ENCODE measurements at places on chromosomes 16 and 17.
A peak's percentile ranks its signal among the peaks of the same experiment; 100 is the strongest.

GRCh38 chr17:38897176-38897575 is 27.3 kb downstream of the LASP1 start:
- DNase-seq = peak; percentile 24

DNA sequence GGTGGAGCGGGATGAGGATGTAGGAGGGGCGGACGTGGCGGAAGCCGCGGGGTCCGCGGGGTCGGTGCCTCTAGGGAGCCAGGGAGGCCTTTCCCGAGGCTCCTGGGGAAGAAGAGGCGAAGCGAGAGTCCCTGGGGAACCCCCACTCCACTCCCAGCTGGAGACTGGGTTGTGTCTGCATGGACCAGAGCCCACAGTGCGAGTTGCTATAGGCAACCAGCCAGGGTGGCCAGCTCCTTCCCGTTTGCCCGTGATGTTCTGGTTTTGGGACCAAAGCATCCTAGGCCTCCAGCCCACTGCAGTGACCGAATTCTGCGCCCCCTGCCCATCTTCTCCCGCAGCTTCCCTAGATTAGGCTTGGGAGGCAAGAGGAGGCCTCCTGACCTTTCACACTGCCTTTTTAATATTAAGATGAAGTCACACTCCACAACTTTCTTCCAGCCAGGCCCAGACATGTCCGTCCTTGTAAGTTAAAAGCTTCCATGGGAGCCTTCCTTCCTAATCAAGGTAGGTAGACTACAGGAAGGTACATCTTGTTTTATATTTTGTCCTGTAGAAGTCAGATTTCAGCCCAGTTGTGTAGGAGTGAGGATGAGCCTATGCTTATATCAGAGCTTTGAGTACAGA is 469 bp downstream of the AMZ2 start:
- DNase-seq = peak; percentile 66

DNA sequence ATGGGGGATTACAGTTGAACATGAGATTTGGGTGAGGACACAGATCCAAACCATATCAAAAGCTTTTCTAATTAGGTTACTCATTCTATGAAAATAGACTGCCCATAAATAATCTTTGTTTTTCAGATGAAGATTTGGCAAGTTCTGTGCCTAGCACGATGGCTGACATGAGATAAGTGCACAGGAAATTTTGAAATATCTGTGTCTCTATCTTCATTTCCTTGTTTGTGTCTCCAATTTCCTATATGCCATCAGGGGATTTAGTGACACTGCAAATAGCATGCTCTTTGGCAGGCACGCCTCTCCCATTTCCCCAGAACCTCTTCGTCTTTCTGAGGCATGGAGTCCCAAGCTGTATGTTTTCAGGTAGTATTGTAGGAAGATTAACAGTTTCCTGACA is 544.6 kb downstream of the CDH13 start:
- no peak for DNase-seq

DNA sequence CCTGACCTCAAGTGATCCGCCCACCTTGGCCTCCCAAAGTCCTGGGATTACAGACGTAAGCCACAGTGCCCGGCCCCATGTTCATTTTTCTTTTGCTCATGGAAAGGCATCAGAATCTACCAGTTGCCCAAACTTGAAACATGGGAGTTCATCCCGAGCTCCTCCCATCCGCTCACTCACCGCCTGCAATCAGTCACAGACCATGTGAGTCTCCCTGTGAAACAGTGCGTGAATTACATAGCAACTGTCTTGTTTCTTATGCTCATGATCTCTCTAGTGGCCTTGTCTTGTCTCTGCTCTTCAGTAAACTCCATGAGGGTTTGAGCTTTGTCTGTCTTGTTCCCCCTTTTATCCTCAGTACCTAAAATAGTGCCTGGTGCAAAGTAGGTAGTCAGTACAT is 52.1 kb upstream of the TNRC6A start:
- no peak for DNase-seq

DNA sequence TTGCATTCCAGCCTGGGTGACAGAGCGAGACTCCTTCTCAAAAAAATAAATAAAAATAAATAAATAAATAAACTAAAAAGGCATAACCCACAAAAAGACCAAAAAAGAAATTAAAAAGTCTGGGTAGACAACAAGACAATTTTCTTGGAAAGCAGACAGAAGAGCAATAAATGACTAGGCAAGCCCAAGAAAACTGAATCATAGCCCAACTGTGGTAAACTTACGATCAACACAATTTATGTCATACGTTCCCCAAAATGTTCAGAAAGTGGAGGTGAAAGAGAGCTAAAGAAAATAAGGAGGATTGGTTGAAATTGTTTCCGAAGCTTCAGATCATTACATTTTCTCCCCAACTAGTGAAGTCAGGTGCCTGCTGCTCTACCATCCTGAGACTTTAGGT is 31.3 kb upstream of the C17orf78 start:
- no peak for DNase-seq

DNA sequence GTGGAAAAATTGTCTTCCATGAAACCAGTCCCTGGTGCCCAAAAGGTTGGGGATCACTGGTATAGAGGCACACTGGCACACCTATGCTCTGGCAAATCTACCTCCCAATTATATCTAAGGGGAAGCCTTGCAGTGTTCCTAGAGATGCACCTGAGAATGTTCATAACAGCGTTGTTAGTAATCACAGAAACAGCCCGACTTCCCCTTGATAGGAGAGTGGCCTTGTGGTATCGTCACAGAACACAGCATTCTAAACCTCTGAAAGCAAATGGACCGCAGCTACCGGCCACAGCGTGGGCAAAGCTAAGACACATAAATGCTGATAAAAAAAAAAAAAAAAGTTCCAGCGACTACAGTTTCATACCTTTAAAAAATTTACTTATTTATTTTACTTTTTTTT is 39.1 kb upstream of the ADGRG1 start:
- DNase-seq = no peak

- DNase-seq = peak; percentile 86
These were observed 471.6 kb downstream of the SOX9 start for GRCh38 chr17:72592242-72592966.

- no peak for DNase-seq
These were observed 125.0 kb upstream of the HS3ST2 start for GRCh38 chr16:22688930-22689329.

DNA sequence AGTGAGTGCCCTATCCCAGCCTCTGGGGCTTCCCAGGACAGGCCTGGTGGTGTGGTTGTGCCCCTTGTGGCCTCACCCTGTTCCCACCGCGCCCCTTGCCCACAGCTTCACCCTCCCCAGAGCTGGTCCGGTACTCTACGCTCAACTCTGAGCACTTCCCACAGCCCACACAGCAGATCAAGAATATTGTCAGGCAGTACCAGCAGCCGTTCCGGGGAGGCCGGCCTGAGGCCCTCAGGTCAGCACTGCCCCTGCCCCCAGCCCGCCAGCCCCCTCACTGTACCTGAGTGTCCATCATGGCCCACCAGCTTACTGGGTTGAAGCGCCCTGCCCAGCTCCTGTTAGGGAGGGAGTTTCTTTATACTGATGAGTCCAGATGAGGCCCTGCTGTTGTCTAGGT is 32.3 kb upstream of the ALKBH5 start:
- no peak for DNase-seq

DNA sequence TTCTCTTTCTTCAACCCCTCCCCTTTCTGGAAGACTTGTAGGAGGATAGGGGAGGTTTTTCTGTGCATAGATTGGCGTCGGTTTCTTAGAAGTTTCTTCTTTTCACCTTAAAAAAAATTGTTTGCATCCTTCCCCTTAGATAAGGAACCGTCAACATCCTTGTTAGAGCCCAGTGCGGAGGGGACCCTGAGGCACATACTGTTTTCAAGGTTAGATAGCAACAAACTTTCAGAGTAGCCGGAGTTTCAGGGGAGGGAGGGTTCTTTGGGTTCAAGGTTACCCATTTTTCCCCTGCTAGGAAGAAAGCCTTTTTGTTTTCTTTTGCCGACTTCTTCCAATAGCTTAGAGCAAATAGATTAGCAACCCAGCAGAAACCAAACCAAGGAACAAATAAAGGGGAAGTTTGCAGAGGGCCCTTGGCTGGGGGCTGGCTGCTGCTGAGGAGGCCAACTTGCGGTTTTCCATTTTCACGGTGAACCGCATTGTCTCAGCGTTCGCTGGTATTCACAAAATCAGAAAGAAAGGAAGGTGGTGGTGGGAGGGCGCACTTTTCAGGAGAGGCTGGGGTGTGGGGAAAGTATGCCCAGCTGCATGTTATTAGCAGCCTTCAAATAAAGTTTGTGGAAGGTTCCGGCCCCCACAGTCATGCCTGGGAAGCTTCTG is 28.8 kb downstream of the MSI2 start:
- no peak for DNase-seq
